ENCODE measurements at places on chromosomes 12 and 14. TPM values are rescaled to one million over a fixed set of nuclear protein-coding genes. Genes with fewer than 3 reads are reported as not detected.

- DNase-seq = no peak
Measured at GRCh38 chr12:127401005-127401404, 866.0 kb upstream of the TMEM132C start.

DNA sequence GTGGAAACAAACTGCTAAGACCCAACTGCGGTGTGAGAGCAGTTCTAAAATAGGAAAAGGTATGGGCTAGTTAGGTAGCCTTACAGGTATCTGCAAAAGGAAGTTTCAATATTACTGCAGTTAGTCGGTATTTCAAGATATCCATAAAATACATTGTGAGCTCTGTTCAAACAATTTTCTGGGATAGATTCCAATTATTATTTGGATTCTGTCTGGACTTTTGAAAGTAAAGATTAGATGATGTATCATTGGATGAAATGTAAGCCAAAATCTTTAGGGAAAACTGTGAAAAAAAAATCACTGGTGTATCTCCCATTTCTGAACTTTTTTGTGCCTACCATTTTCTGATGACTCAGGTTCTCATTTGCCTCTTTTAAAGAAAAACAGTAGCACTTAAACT lies 621.6 kb downstream of the CCER1 start:
- no peak for DNase-seq

DNA sequence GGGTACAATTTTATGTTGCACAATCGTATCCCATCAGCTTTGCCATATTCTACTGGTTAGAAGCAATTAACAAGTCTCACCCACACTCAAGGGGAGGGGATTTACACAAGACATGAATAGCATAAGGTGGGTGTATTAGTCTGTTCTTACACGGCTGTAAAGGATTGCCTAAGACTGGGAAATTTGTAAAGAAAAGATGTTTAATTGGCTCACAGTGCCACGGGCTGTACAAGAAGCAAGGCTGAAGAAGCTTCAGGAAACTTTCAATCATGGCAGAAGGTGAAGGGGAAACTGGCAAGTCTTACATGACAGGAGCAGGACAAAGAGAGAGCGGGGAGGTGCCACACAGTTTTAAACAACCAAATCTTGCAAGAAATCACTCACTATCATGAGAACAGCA lies 231.8 kb upstream of the AMIGO2 start:
- no peak for DNase-seq

DNA sequence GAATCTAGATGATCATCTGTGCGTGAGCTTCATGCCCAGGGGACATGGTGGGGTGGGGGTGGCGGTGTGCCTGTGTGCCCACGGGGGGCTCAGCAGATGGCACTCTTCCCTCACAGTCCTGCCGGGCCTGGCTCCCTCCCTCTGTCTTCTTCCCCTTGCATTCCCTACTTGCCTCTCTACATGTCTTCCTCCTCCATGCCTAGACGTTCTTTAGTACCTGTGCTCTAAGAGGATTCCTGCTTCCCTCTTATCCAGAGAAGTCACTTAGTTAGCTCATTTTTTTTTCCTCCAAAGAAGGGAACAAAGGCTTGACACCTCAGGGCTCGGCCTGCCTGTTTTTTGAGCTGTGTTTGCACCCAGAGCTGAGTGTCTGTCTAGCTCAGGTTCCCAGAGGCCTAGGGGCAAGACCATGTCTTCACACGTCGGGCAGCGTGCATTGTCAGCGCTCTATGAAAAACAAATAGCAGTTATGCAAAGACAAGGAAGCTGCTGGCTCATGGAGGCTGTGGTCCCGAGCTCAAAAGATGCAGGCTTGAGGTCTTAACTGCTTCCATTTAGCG lies 48.8 kb downstream of the NINJ2 start:
- DNase-seq = no peak

DNA sequence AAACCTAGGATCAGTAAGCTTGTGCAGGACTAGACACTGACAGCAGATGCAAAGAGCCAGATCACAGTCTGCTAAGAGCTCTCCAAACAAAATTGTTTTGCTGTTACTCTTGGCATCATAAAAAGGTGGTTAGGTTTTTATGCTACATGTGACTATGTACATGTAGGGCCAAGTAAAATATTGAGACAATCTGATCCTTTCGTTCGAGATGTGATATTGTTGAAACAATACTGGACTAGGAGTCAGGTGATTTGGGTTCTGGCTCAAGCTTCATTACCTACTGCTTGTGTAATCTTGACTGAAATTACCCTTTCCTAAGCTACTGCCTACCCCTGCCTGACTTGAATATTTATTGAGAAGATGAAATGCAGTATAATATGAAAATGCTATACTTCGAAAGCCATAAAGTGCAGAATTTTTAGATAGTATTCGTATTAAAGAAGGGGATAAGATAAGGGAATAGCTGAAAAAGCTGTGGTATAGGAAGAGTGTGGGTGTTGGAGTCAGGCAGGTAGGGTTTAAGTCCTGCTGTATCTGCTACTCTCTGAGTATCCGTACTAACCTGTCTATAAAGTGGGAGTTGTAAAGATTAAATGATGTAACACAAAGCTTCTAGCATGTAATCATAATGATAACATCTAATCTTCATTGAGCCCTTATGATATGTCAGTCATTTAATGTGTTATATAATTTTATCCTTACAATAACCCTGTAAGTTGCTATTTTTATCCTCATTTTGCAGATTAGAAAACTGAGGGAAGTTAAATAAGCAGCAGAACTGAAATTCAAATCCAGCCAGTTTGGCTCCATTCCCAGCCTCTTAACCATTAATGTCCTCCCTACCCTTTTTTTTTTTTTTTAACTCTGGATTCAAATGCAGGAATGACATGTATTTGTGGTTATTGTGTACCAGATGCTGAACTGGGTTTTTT lies 38.6 kb upstream of the ATF1 start:
- no peak for DNase-seq

DNA sequence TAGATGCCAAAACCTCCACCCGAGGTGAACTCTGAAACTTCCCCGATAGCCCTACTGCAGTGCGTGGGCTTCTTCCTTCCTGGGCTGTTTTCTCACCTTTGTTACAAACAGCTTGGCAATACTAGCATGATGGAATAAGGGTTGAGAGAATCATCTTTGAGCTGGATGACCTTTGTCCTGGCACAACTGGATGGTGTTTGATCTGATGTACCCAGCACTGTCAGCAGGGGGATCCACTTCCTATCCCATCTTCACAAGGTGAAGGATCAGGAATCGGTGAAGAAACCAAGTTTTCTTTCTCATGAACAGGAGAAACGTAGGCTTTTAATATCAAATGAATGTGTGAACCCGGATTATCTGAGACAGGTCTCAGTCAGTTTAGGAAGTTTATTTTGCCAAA lies 19.5 kb upstream of the LRRC10 start:
- no peak for DNase-seq

DNA sequence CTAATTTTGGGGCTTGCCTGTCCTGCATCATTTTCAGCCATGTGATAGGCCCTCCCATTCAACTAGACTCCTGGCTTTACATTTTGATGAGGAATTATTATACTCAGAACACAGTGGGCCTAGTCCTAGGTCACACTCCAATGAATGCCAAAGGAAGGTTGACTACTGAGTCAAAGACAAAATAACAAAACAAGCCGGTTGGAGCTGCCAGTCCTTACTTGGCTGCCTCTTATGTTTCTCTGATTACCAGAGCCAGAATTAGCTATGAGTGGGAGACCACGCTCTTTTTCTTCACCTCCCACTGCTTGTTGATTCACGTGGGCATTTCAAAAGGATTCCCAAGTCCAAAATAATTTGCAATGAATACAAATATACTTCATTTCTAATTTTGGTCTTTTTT lies 78.1 kb upstream of the USP44 start:
- DNase-seq = no peak

Gene LRRC10
- total RNA-seq = not detected

Gene PIWIL1
- not detected for total RNA-seq
